NCI-H2081 (cell line): ENCODE measurements at places on chromosomes 12 and 14.
A peak's percentile ranks its signal among the peaks of the same experiment; 100 is the strongest.

- DNase-seq: no peak
Measured at GRCh38 chr12:53728206-53728605, 954 bp upstream of the CALCOCO1 start.

DNA sequence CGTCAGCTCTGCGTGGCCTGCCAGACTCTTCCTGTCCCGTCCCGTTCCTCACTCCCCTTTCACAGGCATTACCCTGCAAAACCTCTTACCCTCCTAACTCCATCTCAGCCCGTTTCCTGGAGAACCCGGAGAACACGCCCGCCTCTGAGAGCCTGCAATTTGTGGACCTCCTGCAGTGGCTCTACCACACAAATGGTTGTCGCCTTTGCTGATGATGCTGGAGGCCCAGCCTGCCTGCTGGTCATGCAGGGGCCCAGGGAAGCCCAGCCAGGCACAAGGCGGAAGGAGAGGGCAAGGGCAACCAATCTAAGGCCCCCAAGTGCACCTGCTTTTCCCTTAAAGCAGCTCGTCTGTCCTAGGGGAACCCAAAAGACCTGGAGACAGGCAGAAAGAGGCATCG, 22.5 kb downstream of the RFLNA start:
- DNase-seq: no peak

GRCh38 chr14:68783408-68784225, 9.2 kb downstream of the ZFP36L1 start:
- no peak for DNase-seq

DNA sequence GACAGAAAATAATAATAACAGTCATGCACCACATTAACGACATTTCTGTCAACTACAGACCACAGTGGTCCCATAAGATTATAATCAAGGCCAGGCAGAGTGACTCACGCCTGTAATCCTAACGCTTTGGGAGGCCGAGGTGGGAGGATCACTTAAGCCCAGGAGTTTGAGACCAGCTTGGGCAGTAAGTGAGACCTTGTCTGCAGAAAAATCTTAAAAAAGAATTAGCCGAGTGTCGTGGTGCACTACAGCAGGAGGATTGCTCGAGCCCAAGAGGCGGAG, 8.6 kb downstream of the NAB2 start:
- DNase-seq: no peak

DNA sequence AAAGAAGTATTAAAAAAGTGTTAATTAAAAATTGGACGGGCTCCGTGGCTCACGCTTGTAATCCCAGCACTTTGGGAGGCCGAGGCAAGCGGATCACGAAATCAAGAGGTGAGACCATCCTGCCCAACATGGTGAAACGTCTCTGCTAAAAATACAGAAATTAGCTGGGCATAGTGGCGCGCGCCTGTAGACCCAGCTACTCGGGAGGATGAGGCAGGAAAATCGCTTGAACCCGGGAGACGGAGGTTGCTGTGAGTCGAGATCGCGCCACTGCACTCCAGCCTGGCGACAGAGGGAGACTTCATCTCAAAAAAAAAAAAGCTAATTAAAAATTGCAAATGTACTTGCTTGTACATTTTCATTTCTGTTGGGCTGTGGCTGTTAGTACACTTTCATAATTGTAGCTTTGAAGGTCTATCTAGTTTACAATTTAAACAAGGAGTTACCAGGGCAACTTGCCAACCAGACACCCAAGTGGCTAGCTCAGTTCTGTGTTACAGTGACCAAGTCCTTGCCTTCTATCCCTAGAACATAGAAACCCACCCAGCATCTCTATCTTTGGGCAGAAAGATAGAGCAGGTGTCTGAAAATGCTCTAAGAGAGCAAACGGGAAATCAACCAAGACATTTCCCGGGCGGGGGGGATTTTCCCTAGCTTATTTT, 1.2 kb downstream of the COA8 start:
- DNase-seq: no peak

DNA sequence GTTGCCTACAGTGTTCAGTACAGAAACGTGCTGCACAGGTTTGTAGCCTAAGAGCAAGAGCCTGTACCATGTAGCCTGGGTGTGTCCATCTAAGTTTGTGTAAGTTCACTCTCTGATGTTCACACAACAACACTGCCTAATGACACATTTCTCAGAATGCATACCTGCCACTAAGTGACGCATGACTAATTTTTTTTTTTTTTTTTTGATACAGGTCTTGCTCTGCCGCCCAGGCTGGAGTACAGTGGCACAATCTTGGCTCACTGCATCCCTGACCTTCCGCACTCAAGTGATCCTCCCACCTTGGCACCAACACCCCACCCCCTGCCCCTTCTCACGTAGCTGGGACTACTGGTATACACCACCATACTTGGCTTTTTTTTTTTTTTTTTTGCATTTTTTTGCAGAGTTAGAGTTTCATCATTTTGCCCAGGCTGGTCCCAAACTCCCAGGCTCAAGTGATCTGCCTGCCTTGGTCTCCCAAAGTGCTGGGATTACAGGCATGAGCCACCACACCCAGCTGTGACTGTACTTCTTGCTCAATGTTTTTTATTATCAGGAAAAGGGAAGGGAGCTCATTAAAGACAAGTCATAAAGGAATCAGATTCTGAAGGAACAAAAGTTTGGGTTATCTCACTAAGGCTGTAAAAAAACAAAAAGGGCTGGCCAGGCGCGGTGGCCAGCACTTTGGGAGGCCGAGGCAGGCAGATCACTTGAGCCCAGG, 10.0 kb upstream of the CDC42BPB start:
- no peak for DNase-seq

- DNase-seq: no peak
Measured at GRCh38 chr14:20711685-20712084, 23.1 kb downstream of the ANG start.

- DNase-seq: no peak
Measured at GRCh38 chr14:98368916-98369315, 903.1 kb downstream of the BCL11B start.

GRCh38 chr14:57816568-57817284, 49.2 kb downstream of the SLC35F4 start:
- no peak for DNase-seq

GRCh38 chr12:67519484-67520433, 128.8 kb upstream of the DYRK2 start:
- peak; percentile 82 for DNase-seq
